ENCODE measurements at places on chromosomes 11 and 22. TPM values are rescaled to one million over a fixed set of nuclear protein-coding genes. Genes with fewer than 3 reads are reported as not detected.

DNA sequence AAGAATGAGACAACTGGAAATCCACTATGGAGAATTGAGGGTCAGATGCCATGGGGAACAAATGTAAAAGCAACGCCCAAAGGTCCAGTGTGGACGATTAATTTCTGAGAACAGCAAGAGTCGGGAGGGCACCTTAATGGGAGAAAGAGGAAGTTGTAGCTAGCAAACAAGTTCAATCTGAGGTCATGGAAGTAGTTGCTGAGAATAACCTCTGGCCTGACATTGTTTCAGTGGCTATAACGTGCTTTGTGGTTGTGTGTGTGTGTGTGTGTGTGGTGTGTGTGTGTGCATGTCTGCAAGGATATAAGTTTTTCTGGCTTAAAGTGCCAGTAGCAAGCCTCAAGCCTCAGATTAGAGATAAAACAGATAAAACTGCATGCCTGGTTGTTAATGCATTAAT, 1630.1 kb upstream of the TENM4 start:
- no peak for DNase-seq

The PTPN5 gene
- 7.4 TPM for total RNA-seq

DNA sequence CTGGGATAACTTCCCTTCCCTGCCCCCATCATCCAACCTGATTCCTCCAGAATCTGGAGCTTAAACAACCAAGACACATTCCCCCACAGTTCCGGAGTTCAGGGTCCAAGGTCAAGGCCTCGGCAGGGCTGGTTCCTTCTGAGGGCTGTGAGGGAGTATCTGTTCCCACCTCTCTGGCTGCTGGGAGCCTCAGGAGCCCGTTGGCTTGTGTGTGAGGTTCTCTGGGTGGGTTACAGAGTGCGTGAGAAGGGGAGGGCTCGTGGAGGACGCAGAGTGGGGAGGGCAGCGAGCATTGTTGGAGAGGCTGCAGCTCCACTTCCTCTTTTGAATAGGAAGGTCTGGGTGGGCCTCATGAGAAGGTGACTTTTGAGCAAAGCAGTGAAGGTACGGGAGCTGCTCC, 8.5 kb downstream of the SERHL2 start:
- no peak for DNase-seq

DNA sequence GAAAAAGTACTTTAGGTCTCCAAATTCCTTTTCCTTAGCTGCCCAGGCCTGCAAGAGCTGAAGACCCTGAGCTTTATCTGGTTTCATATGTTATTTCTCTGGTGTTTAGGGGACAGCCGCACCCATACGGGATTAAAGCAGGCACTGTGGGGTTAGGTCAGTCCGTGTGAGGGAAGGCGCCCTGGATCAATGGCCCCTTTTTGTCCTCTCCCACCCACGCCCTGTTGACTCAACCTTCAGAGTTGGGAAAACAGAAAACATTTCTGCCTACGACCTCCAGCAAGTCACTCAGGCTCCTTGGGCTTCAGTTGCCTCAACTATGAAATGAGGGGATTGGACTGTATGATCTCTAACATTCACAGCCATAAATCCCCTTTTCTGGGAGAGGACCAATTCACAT, 55.2 kb upstream of the BARX2 start:
- no peak for DNase-seq

The TREH gene
- not detected for total RNA-seq

- DNase-seq = no peak
These were observed 14.4 kb upstream of the DEPDC7 start for GRCh38 chr11:33001281-33001680.

The BDNF gene
- total RNA-seq = 3.1 TPM

DNA sequence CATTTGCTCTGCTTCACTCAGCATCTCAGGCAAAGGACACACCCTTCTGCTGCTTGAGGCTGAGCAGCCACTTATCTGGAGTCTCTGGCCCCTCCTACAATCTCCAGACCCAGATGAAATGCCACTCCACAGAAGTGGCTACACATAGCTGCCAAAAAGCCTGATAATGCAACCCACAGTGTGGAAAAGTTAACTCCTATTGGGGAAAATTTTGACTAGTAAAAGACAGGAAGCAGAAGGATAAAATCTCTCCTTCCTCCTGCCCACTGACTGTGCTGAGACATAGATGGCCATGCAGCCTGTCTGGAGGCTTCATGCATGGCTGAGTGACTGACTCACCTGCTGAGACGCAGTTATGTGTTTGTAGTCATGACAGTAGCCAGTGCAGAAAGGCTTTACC, 92.3 kb upstream of the TEAD1 start:
- no peak for DNase-seq

The ST13 gene
- 202 TPM for total RNA-seq

The DDX17 gene
- 166 TPM for total RNA-seq

Measured in heart left ventricle (tissue), 16 donors.